ENCODE measurements at places on chromosomes 12 and 14.
A peak's percentile ranks its signal among the peaks of the same experiment; 100 is the strongest.

DNA sequence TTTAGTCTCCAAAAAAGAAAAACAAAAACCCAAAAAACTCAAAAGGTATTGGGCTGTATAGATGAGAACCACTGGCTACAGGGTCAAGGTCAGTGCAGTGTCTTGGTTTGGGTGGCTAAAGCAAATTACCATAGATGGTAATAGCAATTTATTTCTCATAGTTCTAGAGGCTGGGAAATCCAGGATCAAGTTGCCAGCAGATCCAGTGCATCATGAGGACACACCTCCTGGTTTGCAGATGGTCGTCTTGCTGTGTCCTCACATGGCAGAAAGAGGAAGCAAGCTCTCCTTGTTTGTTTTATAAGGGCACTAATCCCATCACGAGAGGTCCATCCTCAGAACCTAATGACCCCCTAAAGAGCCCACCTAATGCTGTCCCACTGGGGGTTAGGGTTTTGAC lies 11.2 kb downstream of the COX14 start:
- DNase-seq: no peak

- no peak for DNase-seq
Measured at GRCh38 chr14:80627745-80628144, 313.8 kb downstream of the CEP128 start.

GRCh38 chr12:118982984-118983761 lies 1.8 kb downstream of the SRRM4 start:
- no peak for DNase-seq

GRCh38 chr12:52480073-52480472 lies 6.5 kb upstream of the KRT6C start:
- no peak for DNase-seq

DNA sequence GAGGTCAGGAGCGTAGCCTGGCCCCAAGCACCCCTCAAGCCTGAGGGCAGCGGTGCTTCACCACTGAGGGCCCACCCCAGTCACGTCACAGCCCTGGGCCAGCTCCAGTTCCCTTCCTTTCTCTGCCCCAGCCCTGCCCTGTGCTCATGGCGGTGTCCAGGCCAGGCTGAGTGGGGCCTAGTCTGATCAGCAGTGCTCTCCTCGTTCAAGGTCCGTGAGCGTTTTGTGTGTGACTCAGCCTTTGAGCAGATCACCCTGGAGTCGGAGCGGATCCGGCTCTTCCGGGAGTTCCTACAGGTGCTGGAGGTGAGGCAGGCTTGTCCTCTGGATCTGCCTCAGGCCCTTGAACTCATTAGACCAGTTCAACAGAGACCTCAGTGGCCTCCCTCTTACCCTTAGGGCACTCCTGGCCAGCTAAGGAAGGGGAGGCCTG lies 19.0 kb downstream of the PRPF40B start:
- DNase-seq: no peak

DNA sequence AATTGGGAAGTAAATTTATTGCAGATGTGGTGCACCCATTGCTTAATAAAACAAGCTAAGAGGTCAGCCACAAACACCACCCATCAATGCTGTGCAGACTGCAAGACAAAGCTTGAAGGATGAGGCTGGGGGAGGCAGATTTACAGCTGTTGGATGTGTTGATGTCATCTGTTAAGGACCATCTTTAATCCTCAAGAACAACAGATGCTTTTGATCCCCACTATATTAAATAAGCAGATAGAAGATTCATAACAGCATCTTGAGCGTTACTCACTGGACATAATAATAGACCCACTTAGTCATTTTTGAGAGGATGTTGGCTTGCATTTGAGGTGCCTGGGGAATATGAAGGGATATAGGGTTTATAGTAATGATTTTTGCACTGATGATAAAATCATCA lies 58.8 kb downstream of the GPR68 start:
- no peak for DNase-seq

- no peak for DNase-seq
Measured at GRCh38 chr12:131901431-131902331, 7.3 kb downstream of the ULK1 start.

- no peak for DNase-seq
Measured at GRCh38 chr12:102745971-102746600, 171.0 kb downstream of the PAH start.

DNA sequence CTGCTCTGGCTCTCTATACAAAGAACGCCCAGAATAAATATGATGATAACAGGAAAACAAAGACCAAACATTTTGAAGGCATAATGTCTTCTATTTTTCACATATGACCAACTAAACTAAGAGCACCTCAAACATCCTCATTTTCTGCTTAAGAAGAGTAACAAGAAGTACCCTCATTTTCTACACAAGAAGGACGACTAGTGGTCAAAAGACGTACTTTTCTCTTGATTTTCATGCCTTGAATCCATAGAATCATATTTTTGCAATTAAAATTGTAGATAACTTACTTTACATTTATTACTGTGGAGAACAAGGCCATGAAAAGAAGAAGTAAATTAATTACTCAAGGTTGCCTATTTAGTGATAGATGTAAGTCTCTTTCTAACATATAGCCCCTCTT lies 358.6 kb downstream of the DUSP6 start:
- no peak for DNase-seq

- peak; percentile 72 for DNase-seq
Measured at GRCh38 chr14:75906680-75907280, 75.0 kb downstream of the TGFB3 start.

- no peak for DNase-seq
Measured at GRCh38 chr12:88306471-88307069, 164.5 kb downstream of the TMTC3 start.

DNA sequence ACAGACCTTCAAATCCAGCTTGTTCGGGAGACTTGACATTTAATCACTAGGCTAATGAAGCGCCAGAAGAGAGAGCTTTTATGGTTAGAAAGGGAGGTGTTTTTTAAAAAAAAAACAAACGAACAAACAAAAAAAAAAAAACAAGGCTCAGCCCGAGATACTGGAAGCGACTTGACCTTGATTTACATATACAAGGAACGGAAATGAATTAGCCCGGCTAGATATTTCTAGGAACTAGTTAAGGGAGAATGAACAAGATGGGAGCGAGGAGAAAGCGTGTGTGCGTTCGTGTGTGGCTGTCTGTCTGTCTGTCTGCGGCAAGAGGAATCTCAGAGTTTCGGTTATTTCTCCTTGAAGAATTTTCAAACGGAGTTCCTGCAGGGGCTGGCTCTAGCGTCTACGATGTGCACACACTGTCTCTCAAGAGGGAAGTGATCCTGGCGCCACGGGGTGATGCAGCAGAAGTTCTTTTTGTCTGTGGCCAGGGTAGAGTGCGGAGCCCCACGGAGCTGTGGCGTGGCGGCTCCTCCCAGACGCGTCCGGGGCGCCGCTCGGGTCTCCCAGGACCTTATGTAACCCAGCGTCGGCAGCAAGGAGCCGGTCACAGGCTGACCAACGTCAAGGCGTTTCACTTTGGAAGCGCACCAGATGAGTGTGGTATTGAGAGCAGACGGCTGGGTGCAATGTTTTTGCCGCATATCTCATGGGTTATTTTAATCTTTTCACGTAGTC lies 18.8 kb downstream of the SOCS2 start:
- DNase-seq: peak; percentile 20

- no peak for DNase-seq
Measured at GRCh38 chr12:1102115-1102514, 111.1 kb downstream of the ERC1 start.

GRCh38 chr14:104421401-104421821 lies 158.2 kb upstream of the C14orf180 start:
- DNase-seq: no peak

- DNase-seq: no peak
Measured at GRCh38 chr12:14903386-14904098, 17.9 kb upstream of the MGP start.

GRCh38 chr12:58148405-58148804 lies 207.0 kb downstream of the ATP23 start:
- peak; percentile 4 for DNase-seq

DNA sequence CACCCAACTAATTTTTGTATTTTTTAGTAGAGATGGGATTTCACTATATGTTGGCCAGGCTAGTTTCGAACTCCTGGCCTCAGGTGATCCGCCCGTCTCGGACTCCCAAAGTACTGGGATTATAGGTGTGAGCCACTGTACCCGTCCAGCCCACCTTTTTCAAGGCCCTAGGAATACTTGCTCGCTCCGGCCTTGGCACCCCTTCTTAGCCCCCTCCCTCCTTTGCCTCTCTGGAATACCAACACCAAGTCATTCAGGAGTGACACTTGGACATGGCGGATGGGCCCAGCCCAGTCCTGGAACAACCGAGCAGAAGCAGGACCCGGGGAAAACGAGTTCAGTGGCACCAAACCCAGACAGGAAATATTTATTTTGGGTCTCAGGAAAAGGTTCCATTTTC lies 29.1 kb downstream of the PLEKHG3 start:
- DNase-seq: no peak

DNA sequence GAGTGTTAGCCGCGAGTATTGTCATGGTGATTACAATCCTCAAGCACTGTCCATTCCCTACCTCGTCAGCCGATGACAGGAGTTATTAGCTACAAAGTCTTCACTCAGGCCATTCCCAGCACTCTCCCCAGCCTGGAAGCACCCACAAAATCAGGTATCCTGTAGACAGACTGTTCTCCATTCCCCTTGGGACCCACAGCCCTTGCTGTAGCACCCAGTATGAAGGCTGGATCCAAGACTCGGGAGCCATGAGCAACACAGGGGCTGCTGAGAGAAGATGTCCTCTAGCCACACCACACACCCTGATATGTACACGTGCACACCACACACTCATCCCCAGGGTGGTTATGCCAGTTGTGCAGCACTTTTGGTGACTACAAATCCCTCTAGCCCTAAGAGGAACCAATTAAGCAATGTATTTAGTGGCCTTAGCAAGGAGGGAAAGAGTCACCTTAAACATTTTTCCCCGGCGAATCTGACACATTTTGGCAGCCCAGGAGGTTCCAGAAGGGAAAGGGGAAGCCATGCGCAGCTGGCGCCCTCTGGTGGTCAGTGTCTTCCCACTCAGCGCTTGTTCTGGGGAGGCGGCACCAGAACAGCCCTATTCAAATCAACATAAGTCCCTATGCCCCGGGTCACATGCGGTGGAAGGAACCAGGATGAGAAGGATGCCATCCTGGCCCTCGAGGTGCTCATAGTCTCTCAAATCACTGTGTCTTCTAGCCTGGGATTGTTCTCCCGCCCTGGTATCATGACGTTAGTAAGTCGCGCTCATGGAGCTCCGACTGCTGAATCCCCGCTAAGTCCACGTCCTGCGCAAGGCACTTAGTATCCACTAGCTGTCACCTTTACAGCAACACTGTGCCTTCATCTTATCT lies 96.9 kb downstream of the GCH1 start:
- DNase-seq: peak; percentile 87

DNA sequence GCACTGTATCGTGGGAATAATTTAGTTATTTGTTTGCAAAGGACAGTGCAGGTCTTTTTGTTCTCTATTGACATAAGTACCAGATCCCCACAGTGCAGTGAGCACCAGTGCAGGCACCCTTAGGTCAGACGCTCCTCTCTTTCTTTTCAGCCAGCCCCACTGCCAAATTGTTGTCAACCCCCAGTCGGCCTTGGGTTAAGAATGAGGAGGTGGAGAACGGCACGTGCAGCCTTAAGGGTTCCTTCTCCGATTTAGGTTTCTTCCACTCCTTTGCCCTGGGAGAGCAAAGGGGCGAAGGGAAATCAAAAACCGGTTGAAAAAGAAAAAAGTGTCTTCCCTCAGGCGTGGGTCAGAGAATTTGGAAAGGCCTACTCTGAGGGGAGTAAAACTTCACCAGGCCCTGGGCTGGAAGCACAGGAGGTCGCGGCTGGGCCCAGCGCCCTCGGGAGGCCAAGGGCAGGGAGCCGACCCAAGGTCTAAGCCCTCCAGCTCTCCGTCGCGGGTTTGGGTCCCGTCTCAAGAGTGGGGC lies 4.3 kb downstream of the PAX9 start:
- no peak for DNase-seq

- DNase-seq: no peak
Measured at GRCh38 chr14:75369506-75369905, 58.3 kb upstream of the JDP2 start.

GRCh38 chr14:76697246-76697905 lies 63.9 kb upstream of the VASH1 start:
- DNase-seq: no peak

DNA sequence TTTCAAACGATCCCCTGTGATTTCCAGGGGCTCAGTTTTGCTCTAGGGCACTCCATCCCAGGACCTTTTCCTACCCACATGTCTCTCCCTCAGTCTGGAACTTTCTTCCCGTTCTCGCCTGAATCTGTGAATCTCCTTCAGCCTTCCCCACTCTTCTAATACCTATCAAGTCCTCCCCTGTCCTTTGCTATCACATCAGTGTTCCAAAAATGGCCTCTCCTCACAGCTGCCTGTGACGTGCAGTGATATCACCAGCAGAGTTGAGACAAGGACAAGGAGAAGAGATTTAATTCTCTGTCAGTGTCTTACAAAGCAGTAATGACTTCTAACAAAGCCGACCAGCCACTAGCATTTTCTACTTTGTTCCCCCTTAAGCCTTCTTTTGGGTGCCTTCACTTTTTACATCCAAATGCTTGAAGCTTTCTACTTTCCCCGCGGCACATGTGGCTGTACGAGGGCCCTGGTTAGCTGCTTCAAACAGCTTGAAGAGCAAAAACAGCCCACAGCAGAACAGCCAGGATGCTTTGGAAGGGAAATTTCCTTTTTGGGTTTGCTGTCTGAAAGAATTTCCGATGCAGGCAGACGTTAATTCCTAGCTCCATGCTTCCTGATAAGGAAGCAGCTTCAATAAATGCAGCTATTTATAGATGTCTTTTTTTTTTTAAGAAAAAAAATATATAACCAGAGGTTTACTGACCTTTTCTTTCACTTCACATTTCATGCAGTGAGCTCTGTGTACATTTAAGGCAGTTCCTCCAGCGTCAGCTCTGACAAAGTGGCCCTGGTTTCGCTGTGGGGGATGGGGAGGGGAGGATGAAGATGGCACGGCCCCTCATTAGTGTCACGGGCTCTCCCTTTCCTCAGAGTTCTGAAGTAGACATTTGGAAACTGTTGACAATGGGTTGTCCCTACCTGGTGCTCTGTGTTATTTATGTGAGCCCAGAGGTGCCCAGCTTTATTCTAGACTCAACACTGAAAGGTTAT lies 109.3 kb downstream of the ETV6 start:
- no peak for DNase-seq

- no peak for DNase-seq
Measured at GRCh38 chr14:91545946-91546716, 36.0 kb upstream of the PPP4R3A start.

GRCh38 chr14:71056168-71056567 lies 148.9 kb downstream of the PCNX1 start:
- no peak for DNase-seq

DNA sequence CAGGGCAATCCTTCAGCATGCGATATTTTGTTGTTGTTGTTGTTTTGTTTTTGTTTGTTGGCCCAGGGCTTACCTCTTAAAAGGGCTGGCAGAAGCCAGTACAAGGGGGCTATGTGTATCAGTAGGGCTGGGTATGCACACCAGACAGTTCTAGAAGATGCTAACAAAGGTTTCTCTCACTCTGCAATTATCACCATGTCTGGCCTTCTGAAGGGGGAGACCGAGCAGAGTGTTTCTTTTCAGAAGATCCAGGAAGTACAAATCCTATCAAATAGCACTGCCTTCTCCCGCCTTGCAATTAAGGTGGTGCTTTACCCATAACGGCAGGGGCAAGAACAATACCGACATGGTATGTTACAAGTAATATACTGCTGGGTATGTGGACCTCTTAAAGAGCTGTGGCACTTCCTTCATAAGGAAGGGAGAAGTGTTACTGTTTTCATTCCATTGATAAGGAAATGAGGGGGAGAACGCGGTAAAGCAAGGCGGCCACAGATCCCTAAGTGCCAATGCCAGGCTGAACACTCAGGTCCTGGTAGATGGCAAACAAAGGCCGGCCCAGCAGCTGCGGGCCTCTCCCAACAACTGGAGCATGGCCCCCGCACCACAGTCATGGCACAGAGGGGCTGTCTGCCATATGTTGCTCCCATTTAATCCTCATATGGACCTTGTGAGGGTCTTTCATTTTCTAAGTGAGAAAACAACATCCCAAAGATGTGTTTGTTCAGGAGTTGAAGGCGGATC lies 19.2 kb upstream of the CACNA2D4 start:
- DNase-seq: no peak
